Fibroblast of gingiva (primary cell): ENCODE measurements at places on chromosomes 2 and 18.
A peak's percentile ranks its signal among the peaks of the same experiment; 100 is the strongest.

DNA sequence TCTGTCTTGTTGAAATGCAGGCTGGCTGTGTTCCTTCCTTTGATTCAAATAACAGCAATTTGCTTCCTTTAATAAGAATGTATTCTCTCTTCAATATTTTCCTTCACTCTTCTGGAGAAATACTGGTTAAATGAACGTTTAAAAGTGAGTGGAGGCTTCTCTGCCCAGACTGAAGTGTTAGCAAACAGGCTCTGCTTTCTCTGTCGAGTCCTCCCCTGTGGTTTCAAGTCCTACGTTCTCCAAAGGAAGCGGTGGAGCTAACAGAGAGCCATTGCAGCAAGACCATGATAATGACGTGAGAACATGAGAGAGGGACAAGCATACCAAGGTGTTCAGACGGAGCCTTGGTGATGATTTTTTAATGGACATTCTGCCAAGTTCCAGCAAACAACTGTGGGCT lies 26.2 kb upstream of the PID1 start:
- DNase-seq, result peak; percentile 32

DNA sequence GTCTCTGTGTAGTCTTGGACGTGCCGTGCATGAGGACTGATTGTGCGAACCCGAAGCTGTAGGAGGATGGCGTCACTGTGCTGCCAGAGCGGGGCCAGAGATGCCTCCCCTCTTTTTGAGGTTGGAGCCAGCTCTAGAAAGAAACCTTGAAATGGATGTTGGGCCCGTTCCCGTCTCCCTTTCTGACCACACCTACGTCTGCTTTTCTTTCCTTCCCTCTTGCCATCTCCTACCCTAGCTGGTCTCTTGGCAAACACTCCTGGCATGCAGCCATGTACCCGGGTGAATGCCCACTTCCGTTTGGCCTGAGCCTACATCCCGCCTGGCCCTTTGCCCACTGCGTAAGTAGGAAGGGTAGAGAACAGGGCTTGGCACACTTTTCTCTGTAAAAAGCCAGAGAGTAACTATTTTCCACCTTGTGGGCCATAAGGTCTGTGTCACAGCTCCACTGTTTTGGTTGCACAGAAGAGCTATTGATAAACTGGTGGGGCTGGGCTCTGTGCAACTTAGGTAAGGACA lies 37.4 kb downstream of the SH3BP4 start:
- DNase-seq, result no peak

DNA sequence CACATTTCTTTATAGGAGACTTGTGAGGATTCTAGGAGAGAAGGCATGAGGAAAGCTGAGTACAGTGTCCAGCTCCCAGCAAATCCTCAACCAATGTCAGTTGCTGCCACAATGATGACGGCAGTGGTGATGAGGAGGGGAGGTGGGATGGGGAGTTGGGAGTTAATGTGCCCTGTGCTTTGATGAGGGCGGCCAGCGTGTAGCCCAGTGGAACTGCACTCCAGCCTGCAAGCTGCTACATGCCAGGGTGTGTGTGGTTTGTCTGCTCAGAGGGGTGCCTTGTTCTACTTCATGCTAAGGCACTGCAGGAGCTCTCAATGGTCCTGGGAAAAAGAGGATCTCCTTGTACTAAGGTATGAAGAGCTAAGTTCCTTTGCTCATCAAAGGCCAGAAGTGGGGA lies 96.1 kb downstream of the MSH2 start:
- DNase-seq, result no peak

- DNase-seq, result no peak
These were observed 16.8 kb upstream of the BCL11A start for GRCh38 chr2:60570251-60570650.

DNA sequence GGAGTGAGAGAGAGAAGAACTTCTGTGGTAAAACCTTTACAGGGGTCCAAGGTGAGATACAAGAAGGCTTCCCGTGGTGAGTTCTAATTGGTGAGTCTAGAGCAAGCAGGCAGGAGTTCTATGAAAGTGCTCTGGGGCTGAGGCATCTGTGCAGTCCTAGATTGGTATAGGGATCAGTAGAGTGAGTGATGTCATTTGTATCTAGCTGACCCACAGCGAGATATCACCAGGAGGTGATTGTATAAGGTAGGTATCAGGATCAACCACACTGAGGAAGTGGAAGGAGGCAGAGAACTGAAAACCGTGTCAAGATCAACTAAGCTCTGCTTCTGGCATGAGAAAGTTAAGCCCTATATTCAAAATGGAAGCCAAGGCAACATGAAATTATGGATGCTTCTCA lies 1648.9 kb upstream of the TMEFF2 start:
- DNase-seq, result no peak

- DNase-seq, result no peak
These were observed 13.8 kb upstream of the KIF1A start for GRCh38 chr2:240833724-240834285.

GRCh38 chr2:48479915-48480314 lies 50.0 kb upstream of the STON1 start:
- no peak for DNase-seq
